Muscle of leg (tissue), 16 donors: ENCODE measurements at places on chromosomes 12 and 14.

- DNase-seq, result peak; percentile 54
These were observed 22.8 kb upstream of the GARIN2 start for GRCh38 chr14:67166450-67166853.

GRCh38 chr12:92602930-92603623 is 99.7 kb upstream of the PLEKHG7 start:
- DNase-seq, result no peak

DNA sequence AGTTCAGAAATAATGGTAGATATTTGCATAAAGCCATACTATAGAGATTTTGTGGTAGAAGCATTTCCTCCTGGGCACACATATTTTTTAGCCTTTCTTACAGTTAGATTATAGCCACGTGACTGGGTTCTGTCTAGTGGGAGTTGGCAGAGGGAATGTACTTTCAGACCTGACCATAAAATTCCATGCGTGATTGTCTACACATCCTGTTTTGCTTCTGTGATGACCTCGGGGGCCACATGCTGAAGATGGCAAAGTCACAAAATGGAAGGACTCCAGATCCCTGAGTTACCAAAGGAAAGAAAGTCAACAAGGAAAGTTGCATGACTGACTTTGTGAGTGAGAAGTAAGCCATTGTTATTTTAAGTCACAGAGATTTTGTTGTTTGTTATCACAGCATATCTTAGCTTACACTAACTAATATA is 14.6 kb upstream of the MIA2 start:
- no peak for DNase-seq

DNA sequence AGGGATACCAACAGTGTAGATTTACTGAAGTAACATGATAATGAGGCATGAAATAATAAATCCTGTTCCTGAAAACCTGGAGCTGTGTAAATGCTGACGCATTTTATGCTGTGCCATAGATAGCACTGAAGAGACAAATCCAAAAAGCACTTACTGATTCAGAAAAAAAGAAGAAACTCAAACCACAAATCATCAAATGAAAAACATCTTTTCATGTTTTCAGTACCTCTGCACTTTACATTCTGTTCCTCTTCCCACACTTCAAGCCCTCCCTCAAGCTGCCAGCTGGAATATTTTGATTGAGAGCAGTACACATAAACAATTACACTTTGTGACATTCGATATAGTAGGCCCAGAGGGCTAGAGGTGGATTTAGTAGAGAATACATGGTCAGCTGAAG is 362.3 kb downstream of the NAV3 start:
- no peak for DNase-seq

DNA sequence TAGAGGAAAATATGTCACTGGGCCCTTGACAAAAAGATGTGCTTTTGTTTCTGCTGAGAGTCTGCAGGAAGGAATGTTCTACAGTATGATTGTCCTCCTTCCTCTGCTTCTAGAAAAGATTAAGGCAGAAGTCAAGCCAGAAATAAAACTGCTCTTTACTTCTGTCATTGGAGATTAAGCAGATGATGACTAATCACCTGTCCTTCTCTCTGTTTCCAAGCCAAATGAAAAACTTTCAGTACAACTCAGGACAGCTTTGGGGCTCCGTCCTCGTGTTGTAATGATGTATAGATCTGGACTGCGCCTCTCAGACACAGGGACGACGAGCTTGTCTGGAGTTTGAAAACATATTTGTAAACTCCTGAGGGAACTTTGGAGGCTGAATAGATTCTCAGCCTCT is 159.3 kb downstream of the DYRK2 start:
- peak; percentile 79 for DNase-seq

DNA sequence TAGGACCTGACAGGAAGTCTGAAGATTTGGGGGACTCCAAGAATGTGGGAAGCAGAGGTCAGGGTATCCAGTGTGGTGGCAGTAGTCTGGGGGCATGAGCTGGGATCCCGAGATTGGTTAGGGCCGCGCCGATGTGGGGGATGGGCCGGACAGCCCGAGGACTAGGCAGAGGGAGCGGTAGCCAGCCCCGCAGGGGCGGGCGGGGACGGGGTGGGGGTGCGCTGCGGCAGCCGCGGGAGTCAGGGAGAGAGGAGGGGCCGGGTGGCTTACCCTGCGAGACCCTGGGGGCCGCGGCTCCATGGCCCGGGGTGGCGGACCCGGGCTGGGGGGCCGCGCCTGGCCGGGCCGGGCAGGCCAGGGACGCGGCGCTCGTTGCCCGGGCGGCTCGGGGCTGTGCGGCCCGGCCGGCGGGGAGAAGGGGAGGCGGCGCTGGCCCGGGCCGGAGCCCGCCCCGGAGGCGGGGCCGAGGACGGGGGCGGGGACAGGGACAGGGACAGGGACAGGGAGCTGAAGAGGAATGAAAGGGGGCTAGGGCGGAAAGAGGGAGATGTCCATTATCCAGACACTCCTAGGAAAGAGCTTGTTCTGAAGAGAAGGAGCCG is 5.6 kb downstream of the ZNF385A start:
- DNase-seq, result peak; percentile 88

GRCh38 chr12:96107236-96107635 is 71.8 kb upstream of the LTA4H start:
- peak; percentile 35 for DNase-seq

DNA sequence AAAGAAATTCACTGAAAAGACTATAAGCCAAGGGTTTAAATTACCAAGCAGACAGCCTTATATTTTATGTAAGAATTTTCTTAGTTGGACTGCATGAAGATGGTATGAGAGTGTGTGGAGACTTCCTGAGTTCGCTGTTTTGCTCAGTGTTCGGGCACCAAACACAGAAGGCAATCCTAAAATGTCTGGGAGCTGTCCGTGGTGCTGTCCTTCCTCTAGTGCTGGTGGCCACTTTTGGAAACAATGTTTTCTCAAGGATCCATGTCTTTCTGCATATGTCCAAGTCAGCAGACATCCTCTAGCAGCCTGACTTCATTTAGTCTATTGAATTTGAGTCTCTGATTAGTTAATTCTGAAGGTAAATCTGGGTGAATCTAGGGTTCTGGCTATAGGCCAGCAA is 135.8 kb downstream of the SLC8A3 start:
- DNase-seq, result peak; percentile 57

DNA sequence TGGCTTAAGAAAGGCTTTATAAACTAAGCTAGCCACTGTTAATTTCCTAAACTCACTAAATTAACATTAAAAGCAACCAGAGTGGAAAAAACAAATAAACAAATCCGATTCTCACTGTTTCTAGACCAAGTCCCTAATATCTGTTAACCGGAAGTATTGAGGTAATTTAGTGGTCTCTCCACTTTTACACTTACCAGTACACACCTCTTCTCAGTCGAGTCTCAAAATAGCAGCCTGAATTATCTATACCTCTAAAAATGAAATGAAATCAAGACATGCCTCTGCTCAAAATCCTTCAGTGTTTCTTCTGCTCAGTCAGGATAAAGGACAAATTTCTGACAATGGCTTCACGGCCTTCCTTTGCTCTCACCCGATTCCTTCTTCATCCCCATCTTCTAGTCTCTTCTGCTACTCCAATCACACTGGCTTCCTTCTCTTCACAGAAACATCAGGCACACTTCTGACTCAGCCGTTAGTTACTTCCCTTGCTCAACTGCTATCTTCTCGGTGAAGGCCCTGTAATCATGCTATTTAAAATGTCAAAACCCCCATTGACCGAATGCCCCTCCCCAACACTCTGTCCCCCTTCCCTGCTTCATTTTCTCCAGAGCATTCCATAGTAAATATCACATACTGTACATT is 161.3 kb downstream of the KITLG start:
- DNase-seq, result no peak

DNA sequence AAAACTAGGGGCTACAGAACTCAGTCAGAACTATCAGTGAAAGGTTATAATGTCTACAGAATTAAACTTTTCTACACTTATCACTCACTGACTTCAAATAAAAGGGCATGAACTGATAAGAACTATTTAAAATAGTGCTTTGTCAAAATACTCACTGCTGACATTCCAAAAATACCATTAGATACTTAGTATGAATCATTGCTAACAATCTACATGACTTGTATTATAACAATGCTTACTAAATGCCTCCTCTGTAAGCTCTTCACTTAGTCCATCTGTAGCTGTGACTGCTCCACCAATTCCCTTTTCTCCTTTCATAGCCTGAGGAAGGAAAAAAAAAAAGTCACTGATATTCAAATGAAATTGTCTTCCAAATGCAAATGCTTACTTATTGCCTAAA is 17.0 kb downstream of the NFYB start:
- DNase-seq, result no peak

GRCh38 chr12:52243856-52244614 is 11.0 kb downstream of the KRT7 start:
- DNase-seq, result peak; percentile 56

DNA sequence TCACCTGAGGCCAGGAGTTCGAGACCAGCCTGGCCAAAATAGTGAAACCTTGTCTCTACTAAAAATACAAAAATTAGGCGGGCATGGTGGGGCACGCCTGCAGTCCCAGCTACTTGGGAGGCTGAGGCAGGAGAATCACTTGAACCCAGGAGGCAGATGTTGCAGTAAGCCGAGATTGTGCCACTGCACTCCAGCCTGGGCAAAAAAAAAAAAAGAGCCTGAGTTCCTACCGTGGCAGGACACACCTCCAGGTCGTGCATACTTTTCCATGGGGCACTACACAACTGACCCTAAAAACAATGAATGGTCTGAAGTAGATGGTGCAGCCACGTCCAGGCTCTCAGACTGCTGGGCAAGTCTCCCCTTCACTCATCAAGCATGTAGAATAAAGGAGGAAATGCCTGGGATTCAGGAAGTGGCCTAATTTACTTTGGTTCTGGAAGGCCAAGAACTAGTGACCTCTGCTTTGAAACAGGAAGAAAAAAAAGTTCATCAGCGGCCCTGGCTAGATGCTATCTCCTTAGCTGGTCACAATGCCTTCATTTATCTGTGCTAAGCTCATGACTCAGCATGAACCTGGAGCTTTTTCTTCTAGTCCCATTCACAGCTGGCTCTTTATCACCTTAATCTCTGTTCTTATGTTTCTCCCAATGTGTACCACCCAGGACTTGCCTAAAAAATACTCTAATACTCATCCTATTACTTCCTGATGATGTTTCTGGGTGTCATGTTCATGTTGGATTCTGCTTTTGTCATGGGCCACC is 55.8 kb upstream of the OR6J1 start:
- peak; percentile 3 for DNase-seq

DNA sequence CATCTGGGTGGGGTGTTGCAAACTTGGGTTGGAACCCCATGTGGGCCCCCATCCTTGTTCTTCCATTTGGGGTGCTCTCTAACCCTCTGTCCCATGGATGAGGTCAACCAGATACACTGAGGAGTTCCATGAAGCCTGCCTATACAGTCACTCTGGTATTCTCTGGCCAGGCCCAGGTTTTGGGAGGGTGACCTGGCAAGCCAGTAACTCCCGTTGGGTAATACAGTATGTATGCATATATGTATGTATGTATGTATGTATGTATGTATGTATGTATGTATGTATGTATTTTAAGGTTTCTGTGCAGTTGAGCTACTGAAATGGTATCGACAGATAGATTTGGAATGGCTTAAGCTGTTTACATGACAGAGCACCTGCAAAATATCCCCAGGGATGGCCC is 12.8 kb upstream of the HELB start:
- DNase-seq, result no peak

- peak; percentile 76 for DNase-seq
These were observed 88.3 kb downstream of the IRF2BPL start for GRCh38 chr14:76940021-76940760.

GRCh38 chr14:81366214-81366613 is 33.9 kb downstream of the STON2 start:
- DNase-seq, result no peak

- peak; percentile 11 for DNase-seq
These were observed 153.1 kb downstream of the ANO6 start for GRCh38 chr12:45368841-45369489.

DNA sequence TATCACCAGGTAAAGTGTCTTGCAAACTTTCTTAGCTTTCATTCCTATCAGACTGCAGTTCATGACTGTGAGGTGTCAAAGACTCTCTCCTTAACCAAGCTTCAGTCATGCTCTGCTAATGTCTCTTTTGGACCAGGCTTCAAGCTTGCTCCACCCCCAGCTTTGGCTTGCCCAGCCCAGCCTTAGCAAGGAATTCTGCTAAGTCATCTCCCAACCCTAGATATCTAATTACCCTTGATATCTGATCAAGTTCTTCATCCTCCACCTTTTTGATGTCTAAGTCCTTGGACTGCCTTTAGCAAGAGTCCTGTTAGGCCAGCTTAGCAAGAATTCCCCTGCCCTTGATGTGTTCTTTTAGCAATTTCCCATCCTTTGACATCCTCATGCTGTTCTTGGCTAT is 108.9 kb upstream of the FGD4 start:
- DNase-seq, result no peak

GRCh38 chr14:102764220-102764671 is 13.0 kb upstream of the TRAF3 start:
- no peak for DNase-seq

- DNase-seq, result peak; percentile 81
These were observed 7.0 kb upstream of the UBC start for GRCh38 chr12:124921200-124922031.

DNA sequence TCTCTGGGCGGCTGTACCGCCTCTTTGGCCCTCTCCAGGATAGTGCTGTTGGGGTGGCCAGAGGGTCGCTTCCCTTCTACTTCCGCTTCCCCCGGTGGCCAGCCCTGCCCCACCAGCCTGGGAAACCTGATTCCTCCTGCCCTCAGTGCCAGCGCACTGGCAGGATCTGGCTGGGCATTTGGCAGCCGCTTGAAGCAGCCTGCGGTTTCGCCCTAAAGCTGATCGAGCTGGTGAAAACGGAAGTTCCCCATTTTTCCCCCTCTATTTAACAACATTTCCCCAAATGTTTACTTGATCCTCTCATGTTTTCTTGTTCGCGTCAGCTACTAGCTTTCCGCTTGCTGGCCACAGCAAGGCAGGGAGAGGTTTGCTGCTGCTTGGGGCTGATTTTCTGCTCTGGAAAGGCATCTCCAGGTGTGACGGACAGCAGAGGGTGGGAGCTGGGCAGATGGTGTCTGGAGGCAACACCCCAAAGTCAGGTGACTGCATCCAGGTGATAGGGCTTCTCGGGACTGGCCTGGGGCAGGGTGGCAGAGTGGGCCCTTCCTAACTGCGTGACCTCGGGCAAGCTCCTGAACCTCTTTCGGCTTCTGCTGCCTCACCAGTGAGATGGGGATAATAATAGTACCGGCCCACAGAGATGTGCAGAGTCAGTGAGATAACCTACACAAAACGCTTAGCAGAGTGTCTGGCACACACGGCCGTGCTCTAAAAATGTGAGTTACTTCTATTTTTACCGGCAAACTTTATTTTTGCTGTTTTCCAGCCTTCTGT is 53.1 kb downstream of the TSPAN9 start:
- no peak for DNase-seq

- DNase-seq, result no peak
These were observed 833.1 kb upstream of the SEL1L start for GRCh38 chr14:82366803-82367202.

- no peak for DNase-seq
These were observed 51.9 kb downstream of the CPSF2 start for GRCh38 chr14:92173668-92174067.

- DNase-seq, result peak; percentile 94
These were observed 48.3 kb downstream of the TTLL5 start for GRCh38 chr14:75709207-75709812.
